Stimulated activated CD8-positive, alpha-beta memory T cell treated with anti-CD3 and anti-CD28 coated beads, Interleukin-7, amount 100 ng/mL, for 48 hours (primary cell): ENCODE measurements at places on chromosomes 5 and 9.

GRCh38 chr9:98432960-98433359, 177.5 kb upstream of the TBC1D2 start:
- DNase-seq: no peak

DNA sequence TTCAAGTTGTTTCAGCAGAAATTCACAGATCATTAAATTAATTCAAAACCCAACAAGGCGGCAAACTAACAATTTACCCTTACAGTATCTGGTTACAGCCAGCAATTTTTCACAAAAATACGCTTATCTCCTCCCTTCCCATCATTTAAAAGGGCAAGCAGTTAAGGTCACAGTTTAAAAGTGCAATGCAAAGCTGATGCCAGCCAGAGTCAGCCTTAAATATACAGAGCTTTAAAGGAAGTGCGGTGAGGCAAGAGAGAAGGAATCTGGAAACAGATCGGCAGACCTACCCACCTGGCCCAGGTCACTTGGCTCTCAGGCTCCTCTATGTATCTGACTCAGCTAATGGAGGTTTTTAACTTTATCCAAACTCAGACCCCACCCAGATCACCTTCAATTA, 31.0 kb downstream of the EPB41L4A start:
- DNase-seq: no peak

DNA sequence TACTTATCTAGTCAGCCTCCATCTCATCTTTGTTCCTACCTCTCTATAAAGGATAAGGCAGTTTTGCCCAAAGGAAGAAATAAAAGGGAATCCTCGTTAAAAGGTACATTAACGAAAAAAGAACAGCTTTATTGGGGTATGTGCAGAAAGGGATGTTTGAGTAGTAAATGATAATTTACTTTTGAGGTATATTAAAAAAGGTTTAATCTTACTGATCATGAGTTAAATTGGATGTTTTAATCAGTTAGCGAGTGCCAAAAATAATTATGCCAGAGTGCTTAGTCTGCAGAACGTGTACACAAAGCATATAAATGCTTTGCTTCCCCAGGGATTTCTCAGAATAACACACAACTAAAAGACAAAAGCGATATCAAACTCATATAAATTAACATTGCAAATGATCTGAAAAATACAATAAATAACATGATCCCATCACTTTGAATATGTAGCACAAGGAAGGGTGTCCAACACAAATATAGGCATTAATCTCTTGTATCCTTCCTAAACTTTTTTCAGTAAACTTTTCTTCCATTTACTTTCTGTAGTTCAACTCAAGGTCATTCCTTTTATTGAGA, 865.0 kb downstream of the NR2F1-AS1 start:
- DNase-seq: no peak

GRCh38 chr9:97911970-97912369, 10.3 kb downstream of the TRMO start:
- DNase-seq: no peak

DNA sequence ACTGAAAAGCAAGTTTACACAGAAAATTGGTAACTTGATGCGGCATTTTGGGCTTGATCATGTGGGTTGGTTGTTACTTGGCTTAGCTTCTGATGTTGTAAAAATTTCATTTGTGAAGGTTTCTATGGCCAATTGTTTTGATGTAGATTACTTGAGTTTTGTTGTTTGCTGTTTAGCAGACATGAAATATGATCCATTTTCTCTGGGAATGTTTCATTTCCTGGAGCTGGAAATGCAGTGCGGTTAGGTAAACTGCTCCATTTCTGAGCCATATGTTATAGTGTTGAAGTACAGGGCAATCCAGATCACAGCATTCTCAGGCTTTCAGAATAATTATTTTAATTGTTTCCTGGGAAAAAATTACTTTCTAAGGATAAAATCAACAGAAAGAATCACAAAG, 396.9 kb downstream of the ENC1 start:
- DNase-seq: no peak
